ENCODE measurements at places on chromosomes 5 and 9.

DNA sequence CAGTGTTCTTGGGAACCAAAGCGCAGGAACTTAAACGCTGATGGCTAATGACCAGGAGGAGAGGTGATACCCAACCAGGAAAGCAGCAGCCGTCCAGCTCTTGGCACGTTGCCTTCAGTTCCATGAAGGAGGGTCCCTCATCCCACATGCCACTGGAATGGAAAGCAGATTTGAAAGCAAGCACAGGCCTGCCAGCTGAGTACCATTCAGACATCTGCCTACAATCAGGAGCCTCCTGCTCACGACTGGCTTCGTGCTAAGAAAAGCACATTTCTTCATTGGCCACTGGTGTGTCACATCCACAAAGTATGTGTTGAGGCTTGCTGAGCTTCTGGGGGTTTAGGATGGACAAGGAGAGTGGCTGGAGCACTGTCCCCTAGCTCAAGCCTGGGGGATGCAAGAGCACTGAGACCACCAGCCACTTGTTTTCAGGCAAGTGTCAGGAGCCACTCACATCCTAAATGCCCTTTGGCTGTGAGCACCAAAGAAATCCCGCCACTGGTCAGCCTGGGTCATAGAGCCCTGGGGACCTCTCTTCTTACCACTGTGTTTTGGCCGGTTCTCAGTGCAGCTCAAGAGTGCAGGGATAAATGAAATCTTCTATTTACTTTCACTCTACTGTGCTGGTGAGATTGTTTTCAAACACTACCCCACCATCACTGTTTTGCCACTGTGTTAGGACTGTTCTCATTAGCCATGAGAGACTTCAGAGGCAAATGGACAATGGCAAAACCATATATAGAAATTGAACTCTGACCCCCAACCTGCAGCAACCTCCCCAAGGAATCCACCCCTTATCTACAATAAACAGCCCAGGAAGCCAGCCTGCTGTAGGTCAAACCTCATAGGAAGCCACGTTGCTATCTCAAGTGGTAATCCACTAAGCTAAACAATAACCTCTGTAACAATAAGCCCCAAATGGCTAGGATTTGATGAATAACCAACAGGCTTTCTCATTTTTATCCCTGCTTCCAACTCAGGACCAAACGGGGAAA lies 58.3 kb downstream of the MTX3 start:
- peak; percentile 18 for DNase-seq

- DNase-seq: peak; percentile 21
Observed at GRCh38 chr9:34328500-34328986, 525 bp downstream of the KIF24 start.

DNA sequence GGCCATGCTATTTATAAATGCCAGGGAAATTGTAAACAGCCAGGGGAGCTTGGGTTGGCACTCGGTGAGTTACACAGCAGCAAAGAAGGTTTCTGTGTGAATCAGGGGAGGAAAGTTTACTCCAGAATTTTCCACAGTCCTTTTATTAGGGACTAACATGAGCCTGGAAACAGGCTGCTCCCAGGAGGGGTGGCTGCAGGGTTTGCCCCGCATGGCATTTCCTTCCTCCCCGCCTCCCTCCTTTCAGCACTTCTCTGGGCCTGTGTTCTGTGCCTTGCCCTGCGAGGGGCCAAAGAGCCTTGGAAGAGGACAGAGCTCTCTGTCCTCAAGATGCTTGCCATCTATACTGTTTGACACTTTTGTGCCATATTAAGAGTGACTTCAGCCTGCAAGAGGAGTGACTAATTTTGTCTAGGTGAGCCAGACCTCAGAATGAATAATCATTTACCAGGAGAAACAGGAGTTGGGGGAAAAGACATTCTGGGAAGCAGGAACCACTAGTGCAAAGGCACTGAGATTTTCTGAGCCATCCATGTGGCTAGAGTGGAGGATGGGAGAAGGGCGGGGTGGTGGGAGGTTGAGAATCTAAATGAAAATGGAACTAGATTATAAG lies 1.8 kb downstream of the GSN start:
- no peak for DNase-seq

- DNase-seq: no peak
Observed at GRCh38 chr5:139955616-139956273, 87.4 kb downstream of the NRG2 start.

- DNase-seq: no peak
Observed at GRCh38 chr9:127081250-127082185, 40.9 kb downstream of the ANGPTL2 start.

Data from AG08396 (cell line).